ENCODE measurements at places on chromosomes 12 and 14.
A peak's percentile ranks its signal among the peaks of the same experiment; 100 is the strongest.

DNA sequence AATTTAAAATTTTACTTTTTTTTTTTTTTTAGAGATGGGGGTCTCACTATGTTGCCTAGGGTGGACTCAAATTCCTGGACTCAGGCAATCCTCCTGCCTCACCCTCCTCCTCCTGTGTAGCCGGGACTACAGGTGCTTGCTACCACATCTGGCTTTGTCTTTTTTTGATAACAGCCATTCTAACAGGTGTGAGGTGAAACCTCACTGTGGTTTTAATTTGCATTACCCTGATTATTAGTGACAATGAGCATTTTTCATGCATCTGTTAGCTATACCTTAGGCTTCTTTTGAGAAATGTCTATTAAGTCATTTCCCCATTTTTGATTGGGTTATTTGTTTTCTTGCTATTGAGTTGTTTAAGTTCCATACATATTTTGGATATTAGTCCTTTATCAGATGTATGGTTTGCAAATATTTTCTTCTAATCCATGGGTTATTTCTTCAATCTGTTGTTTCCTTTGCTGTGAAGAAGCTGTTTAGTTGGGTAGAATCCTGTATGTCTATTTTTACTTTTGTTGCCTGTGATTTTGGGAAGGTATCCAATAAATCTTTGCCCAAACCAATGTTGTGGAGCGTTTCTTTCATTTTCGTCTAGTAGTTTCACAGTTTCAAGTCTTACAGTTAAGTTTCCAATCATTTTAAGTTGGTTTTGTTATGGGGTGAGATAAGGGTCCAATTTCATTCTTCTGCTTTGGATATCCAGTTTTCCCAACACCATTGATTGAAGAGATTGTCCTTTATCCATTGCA lies 86.1 kb downstream of the MYF5 start:
- no peak for DNase-seq

- DNase-seq = no peak
Observed at GRCh38 chr12:64566831-64567517, 43.3 kb upstream of the RASSF3 start.

GRCh38 chr12:41943671-41944070 lies 201.0 kb downstream of the GXYLT1 start:
- no peak for DNase-seq

DNA sequence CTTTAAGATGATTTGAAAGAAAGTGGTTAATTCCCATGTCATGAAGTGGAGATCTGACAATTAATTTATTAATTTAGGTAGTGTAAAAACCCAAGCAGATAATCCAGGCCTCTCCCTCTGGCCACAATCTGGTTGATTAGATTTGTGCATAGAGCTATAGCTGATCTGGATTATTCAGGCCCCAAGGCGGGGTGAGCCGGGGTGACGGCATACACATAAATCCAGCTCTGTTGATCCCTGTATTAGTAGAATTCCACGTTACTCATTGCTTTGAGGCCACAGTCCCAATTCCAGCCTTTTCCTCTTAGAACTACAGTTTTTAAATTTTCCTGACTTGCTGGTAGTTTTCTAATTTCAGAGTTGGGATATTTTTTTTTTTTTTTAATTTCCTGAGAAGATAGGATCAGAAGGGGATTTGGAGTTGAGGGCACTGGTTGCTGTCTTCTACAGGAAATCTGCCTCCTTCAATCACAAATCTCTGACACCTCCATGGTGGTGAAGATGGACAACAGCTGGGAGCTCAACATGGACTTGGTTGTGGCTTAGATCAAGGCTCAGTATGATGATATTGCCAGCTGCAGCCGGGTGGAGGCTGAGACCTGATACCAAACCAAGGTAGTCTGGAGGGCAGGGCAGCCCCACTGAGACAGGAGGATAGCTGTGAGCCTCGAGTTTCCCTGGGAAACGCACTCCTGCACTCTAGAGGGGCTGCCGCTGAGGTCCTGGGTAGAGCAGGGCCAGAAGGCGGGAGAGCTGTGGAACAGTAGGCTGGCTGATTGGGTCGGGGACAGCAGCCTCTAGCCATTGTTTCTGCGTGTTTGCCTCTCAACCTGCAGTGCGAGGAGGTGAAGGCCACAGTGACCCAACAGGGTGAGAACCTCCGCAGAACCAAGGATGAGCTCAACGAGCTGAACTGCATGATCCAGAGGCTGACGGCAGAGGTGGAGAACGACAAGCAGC lies 19.4 kb downstream of the KRT85 start:
- DNase-seq = no peak

DNA sequence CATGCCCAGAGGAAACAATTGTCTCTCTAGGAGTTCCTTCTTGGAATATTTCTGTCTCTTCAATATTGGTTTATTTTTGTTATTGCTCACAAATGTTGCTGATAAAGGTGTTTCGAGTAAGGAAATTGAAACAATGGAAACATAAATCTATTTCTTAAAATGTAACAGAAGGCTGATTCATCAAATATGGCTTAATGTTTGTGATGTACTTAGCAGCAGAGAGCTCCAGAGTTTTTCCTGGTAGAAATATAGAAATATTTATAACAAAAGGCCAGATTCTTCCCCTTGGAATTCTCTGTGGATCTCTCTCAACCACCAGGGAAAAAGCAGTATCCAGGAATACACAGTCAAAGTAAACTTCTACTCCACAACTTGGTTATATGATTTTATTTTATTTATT lies 149.2 kb upstream of the LRIG3 start:
- DNase-seq = no peak

GRCh38 chr14:64463195-64463594 lies 2.1 kb upstream of the AKAP5 start:
- no peak for DNase-seq

DNA sequence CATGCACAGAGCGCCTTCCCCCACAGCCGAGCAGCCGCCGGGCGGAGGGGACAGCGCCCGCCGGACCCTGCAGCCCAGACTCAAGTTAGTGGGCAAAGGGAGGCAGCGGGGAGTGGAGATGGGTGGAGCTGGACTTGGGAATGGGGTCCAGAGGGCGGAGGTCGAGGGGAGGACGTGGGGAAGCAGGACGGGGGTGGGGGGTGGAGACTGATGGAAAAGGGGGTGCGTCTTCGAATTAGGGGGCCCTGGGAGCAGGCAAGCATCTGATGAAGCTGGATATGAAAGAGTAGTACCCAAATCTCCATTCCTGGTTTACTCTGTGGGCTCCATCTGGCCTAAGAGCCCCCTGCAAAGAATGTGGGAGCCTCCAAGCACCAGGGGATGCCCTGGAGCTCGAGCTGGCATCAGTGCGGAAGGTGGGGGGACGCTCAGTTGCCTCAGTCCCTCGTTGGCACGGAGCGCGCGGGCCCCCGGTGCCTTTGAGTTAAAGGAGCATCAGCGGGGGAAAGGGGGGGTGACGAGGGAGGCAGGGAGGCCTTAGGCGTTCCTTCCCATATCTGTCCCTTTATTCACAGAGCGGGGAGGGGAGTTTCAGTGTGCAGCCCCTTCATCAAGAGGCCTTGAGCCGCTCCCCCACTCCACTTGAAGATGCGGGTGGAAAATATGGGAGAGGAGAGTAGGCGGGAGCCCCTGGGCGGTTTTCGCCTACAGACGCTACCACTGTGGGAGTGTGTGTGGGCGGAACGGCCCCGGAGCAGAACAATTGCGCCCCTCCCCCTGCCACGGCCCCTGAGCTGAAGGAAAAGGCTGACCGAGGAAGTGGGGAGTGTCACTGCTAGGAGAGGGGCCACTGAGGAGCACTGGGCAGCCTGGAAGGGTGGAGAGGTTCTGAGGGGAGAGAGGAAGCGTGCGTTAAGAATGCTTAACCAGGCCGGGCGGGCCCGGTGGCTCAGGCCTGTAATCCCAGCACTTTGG lies 644 bp downstream of the NAB2 start:
- peak; percentile 19 for DNase-seq

GRCh38 chr12:65886996-65887395 lies 62.7 kb downstream of the HMGA2 start:
- no peak for DNase-seq

GRCh38 chr14:105219043-105219612 lies 29.2 kb upstream of the BTBD6 start:
- no peak for DNase-seq

GRCh38 chr12:105100207-105100985 lies 7.1 kb upstream of the WASHC4 start:
- DNase-seq = no peak

DNA sequence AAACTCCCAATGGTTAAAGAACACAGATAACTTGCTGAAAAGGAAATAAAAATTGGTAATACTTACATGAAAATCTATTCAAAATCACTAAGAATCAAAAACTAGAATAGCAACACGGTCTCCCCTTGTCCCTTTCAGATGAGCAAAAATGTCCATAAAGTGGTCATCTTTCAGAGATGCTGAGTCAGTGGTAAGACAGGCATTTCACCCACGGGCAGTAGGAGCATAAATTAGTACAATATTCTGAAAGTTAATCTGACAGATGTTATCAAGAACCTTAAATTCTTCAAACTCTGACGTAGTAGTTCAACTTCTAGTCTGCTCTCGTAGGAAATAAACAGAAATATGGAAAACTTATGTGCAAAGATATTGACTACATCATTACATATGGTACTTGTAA lies 33.1 kb upstream of the GNPNAT1 start:
- no peak for DNase-seq

GRCh38 chr12:13373803-13374202 lies 177.3 kb downstream of the EMP1 start:
- DNase-seq = no peak

- no peak for DNase-seq
Observed at GRCh38 chr12:82688596-82688995, 1.9 kb downstream of the TMTC2 start.

DNA sequence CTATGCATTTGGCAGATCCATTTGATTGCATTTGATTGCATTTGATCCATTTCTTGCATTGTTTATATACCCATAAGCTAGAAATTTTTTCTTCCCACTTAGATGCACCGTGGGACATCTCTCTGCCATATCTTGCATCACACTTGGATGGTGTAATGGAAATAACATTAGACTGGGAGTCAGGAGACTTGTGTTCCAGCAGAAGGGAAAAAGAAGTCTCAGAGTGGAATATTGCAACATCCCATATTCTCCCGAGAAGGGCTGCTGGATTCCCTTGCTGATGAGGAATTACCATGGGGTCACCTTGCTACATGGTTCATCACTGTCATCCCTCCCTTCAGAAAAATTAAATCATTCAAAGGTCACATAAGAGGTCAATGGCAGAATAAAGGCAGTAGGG lies 78.1 kb downstream of the KSR2 start:
- DNase-seq = no peak

GRCh38 chr12:100987552-100988521 lies 193.3 kb downstream of the ANO4 start:
- DNase-seq = no peak

DNA sequence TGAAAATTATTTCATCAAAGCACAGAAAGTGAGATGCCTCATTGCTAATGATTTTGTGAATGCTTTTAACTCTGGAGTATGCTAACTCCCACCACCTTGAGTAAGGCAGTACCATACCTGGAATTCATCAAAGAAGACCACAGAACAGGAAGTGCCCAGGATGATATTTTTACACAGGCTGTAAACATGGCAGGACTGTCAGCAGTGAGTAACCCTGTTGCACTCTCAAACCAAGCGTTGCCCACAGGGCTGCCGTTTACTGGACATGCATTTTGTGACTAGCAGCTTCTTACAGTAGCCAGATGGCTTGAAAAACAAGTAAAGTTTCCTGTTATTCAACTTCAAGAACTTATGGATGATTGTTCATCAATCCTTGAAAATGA lies 42.4 kb downstream of the RALGAPA1 start:
- no peak for DNase-seq

DNA sequence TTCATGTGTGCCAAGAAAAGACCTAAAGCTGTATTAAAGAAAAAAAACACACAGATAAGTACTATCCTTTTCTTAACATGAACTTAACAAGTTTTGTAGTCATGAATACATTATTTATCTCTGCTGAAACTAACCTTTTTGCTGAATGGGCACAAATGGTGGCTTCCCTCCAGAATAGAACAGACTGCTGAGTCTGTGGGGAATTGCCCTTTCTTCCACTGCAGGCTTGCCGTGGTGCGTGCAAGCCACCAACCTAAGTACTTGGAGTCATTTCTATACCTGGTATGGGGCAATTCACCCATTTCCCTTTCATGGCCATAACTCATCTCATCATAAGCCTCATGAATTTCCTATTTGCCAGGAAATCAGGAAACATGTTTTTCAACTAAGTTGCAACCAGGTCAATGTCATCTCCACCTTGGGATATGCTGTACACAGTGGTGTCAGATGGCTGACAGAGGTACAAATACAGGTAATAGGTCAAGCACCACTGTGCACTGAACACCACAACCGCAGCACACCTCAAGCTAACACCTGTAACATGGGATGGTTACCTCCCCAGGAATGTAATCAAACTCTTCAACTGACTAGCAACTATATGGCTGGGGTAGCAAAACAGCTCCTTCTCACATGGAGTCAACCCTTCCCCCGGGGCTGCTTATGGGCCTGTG lies 49.9 kb downstream of the CATSPERB start:
- no peak for DNase-seq

- DNase-seq = no peak
Observed at GRCh38 chr14:97788364-97788763, 991.2 kb downstream of the VRK1 start.

DNA sequence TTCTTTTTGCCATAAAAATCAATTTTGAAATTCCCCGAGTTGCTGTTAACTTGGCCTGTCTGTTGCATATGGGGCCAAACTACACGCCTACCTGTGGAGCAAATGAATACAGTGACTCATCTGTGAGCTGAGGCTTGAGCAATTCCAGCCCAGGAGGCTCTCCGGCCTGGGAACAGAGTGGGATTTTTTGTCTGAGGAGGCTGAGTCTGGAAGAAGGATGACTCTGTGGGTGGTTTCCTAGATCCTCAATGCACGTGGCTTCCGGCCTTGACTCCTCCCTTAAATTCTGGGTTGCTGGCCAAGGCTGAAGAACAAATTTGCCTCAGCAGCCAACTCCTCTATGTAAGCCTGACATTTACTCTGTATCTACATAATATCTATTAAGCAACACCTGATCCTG lies 124.1 kb downstream of the SSPN start:
- peak; percentile 49 for DNase-seq

DNA sequence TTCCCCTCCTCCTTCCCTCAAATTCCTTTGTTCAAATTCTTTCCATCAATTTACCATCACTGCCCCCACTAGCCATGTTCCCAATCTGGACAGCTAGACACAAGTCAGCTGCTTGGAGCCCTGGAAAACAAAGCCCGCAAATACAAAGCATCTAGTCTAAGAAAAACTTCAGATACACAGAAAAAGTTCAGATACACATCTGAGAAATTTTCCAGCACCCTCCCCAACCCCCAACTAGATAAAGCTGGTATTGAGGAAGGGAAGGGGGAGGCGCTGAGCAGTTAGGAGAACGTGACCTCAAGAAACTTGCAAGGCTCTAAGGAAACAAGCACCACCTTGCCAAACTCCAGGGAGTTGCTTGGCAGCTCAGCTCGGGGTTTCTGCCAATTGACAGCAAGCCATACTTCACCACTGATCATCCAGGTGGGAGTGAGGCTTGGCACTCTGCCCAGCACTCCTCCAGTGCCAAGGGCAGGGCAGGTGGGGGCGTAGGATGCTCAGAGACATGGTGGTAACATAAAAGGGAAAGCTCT lies 5.1 kb upstream of the CNIH1 start:
- DNase-seq = no peak

GRCh38 chr12:110307372-110307771 lies 26.3 kb downstream of the ATP2A2 start:
- DNase-seq = no peak

All from fibroblast of skin of left biceps (primary cell).